ENCODE measurements at places on chromosomes 13 and 19. TPM values are rescaled to one million over a fixed set of nuclear protein-coding genes. Genes with fewer than 3 reads are reported as not detected.

The PDX1 gene
- total RNA-seq, result not detected

The ZNF99 gene
- 0.51 TPM for total RNA-seq

The ANKRD24 gene
- total RNA-seq, result 0.63 TPM

The CYP2A7 gene
- total RNA-seq, result not detected

The PSG6 gene
- total RNA-seq, result not detected

The GGACT gene
- total RNA-seq, result 4.4 TPM

The MAST1 gene
- total RNA-seq, result 0.54 TPM

The RFPL4AL1 gene
- not detected for total RNA-seq

DNA sequence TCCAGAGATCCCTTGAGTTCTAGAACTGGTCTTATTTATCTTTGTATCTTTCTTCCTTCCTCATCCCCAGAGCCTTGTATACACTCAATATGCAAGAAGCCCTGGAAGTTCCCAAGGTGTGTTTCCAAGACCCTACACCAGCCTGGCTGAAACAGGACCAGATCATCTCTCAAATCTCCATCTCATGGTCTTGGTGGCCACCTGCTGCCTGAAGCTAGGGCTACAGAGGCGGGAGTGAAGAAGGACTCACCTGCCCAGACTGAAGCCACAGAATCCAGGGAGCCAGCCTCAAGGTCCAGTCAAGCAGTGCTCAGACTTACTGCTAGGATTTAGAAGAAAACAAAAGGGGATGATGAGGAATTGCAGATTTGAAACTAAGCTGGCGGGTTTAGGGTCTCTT, 6.1 kb upstream of the CYSLTR2 start:
- DNase-seq, result no peak

DNA sequence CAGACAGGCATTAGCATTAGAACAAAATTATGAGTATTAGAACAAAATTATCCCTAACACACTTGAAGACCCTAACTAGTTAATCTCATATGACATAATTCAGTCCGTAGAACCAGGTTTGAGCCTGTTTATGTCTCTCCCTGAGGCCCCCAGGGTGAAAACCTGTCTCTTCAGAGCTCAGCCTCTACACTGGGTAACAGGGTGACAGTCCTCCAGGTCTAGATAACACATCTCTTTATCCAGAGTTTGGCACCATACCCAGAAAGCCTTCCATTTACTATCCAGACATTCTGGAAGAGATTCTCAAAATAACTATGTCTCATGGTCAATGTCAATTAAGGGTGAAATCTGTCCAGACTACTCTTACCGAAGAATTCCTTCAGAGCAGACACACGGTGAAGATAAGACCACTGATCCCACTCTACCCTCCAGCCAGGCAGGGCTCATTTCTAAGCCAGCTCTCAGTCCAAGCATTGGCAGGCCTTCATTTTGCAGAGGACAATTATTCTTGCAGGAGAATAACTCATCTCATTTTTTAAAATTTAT, 1195.3 kb downstream of the EFNB2 start:
- DNase-seq, result no peak

DNA sequence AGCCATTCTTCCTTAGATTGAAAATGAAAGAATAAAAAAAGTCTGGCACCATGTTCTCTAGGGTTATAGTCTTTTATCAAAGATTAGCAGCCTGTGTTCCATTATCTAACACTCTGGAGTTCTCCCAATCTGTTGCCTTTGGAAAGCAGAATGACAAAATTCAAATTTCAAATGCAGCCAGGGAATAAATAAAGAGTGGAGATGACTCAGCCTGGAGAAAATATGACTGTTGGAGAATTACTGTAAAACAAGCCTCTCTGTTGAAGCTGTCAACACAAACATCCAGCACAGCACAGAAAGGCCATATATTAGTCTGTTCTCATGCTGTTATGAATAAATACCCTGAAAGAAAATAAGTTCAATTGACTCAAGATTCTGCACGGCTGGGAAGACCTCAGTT, 650.5 kb upstream of the SLC10A2 start:
- no peak for DNase-seq

GRCh38 chr13:108120302-108120701, 95.0 kb downstream of the LIG4 start:
- no peak for DNase-seq

DNA sequence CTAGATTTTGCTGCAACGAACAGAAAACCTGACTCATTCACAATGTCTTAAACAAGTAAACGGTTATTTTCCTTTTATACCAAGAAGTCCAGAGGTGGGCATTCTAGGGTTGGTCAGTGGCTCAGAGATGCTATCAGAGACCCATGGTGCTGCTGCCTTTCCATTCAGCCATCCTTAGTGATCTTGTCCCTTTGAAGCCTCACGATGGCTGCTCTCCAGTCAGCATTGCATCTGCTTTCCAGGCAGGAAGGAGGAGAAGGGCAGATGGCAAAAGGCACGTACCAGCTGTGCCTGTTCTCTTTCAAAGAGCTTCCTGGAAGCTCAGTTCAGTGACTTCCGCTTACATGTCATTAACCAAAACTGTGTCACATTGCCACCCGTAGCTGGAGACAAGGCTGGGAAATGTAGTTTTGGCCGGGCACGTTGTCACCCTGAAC, 30.1 kb downstream of the WDFY2 start:
- DNase-seq, result no peak

DNA sequence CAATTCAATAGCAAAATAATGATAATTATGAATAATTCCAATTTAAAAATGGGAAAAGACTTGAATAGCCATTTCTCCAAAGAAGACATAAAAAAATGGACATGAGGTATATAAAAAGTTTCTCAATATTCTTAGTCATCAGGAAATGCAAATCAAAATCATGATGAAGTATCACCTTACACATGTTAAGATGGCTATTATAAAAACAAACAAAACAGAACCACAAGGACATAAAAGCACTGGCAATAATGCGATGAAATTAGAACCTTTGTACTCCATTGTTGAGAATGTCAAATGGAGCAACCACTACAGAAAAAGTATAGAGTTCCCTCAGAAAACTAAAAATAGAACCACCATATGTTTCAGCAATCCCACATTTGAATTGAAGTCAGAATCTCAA, 1186.1 kb downstream of the SLITRK5 start:
- no peak for DNase-seq

- no peak for DNase-seq
These were observed 84.6 kb downstream of the FRY start for GRCh38 chr13:32116210-32116609.

DNA sequence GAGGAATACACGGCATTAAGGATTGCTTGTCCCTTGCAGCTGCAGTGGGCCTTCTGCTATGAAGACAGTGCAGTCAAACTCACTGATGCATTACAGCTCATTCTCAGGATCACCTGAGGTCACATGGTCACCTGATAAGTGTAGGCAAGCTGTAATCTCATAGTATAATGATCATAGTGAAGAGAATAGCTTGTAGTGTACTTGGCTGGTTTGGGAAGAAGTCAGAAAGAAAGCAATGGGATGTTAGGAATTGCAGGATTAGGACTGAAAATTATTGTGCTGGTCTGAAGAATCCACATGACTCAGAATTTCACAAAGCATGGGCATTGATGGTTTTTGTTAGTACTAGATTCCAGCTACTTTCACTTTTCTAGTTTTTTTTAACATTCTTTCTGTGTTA, 76.7 kb downstream of the MBNL2 start:
- DNase-seq, result no peak

GRCh38 chr13:44648392-44649103, 72.4 kb upstream of the TSC22D1 start:
- DNase-seq, result no peak

- no peak for DNase-seq
These were observed 85.4 kb downstream of the COL4A1 start for GRCh38 chr13:110221406-110222117.

Measured in aorta (tissue), 5 donors.